ENCODE measurements at places on chromosomes 3 and 15. TPM values are rescaled to one million over a fixed set of nuclear protein-coding genes. Genes with fewer than 3 reads are reported as not detected.

The MYRIP gene
- 0.20 TPM for total RNA-seq

The LRRC49 gene
- 0.84 TPM for total RNA-seq

The INSYN1 gene
- total RNA-seq = not detected

The SLC49A4 gene
- total RNA-seq = 3.0 TPM

The CCR8 gene
- not detected for total RNA-seq

The GOLGA8G gene
- total RNA-seq = not detected

The CEMIP gene
- total RNA-seq = 0.51 TPM

The TMPRSS7 gene
- total RNA-seq = not detected

The VGLL4 gene
- 19.3 TPM for total RNA-seq

The STRIT1 gene
- total RNA-seq = not detected

The ZNF385D gene
- not detected for total RNA-seq

The ACSBG1 gene
- total RNA-seq = 0.07 TPM

The SSUH2 gene
- 0.39 TPM for total RNA-seq

The SEMA3G gene
- not detected for total RNA-seq

The EID1 gene
- total RNA-seq = 54.4 TPM

The C15orf62 gene
- 5.7 TPM for total RNA-seq

The SMCO1 gene
- total RNA-seq = not detected

The WDR72 gene
- total RNA-seq = not detected
